ENCODE measurements at places on chromosomes 13 and 19.

GRCh38 chr13:48038761-48039160, 1.2 kb downstream of the NUDT15 start:
- no peak for DNase-seq

- DNase-seq = no peak
Measured at GRCh38 chr19:14830702-14831101, 4.3 kb downstream of the OR7A5 start.

GRCh38 chr13:108083056-108083455, 132.3 kb downstream of the LIG4 start:
- DNase-seq = no peak

GRCh38 chr19:5345895-5346386, 5.3 kb upstream of the PTPRS start:
- no peak for DNase-seq

- DNase-seq = no peak
Measured at GRCh38 chr19:6772028-6772865, at the start of gene VAV1. TSS of gene VAV1 (plus strand) at chr19:6772708. CDS start at chr19:6772808, 100 bp downstream.

DNA sequence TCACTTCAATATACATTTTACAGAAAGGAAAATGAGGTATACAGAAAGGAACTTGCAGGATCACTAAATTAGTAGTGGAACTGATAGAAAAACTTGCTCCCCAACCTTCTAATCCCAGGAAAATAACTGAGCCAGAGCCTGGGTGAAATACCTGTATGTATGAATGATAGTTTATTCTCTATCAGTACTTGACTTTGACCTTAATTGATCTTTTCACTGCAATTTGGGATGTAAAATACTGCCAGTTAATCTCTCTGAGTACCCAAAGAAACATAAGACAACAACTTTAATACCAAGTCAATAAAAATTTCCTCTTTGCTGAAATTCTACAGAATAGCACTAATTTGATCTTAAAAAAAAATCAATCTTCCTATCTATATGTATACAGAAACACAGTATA, 33.3 kb downstream of the KATNAL1 start:
- no peak for DNase-seq

DNA sequence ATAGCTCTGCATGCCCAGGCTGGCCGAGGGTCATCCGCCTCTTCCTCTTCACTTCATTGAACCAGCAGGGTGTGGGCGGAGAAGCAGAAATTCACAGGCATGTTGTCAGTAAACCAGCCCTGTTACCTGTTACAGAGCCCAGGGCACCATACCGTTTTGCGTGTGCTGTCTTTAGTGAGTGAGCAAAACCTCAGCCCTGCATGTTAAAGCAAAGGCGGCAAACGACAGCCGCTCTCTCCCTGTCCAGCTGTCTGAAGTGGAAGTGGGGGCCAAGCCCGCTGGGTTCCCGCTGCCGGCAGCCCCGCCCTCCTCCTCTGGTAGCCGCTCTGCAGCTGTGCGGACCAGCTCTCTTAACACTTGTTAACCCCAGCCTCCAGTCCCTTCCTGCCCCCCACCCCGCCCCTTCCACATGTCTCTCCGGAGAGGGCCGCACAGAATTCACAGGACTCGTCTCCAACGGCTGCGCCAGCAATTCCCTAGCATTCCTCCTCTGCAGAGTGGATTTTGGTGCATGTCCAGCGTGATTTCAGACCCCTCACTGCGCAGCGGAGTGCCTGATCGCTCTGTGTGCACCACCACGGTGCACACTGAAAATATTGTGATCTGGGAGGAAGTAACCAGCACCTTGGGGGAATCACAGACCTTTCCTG, 12.7 kb downstream of the KLHL26 start:
- no peak for DNase-seq

DNA sequence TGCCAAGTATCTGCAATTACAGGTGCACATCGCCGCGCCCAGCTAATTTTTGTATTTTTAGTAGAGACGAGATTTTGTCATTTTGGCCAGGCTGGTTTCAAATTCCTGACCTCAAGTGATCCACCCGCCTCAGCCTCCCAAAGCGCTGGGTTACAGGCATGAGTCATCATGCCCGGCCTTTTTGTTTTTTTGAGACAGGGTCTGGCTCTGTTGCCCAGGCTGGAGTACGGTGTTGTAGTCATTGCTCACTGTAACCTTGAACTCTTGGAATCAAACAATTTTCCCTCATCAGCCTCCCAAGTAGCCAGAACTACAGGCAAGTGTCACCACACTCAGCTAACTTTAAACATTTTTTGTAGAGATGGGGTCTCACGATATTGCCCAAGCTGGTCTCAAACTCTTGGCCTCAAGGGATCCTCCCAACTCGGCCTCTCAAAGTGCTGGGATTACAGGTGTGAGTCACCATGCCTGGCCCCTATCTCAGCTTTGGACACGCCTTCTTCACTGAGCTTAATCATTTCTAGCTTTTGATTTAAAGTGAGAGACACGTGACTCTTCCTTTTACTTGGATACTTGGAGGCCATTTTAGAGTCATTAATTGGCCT, 4.0 kb upstream of the IRGC start:
- DNase-seq = no peak

DNA sequence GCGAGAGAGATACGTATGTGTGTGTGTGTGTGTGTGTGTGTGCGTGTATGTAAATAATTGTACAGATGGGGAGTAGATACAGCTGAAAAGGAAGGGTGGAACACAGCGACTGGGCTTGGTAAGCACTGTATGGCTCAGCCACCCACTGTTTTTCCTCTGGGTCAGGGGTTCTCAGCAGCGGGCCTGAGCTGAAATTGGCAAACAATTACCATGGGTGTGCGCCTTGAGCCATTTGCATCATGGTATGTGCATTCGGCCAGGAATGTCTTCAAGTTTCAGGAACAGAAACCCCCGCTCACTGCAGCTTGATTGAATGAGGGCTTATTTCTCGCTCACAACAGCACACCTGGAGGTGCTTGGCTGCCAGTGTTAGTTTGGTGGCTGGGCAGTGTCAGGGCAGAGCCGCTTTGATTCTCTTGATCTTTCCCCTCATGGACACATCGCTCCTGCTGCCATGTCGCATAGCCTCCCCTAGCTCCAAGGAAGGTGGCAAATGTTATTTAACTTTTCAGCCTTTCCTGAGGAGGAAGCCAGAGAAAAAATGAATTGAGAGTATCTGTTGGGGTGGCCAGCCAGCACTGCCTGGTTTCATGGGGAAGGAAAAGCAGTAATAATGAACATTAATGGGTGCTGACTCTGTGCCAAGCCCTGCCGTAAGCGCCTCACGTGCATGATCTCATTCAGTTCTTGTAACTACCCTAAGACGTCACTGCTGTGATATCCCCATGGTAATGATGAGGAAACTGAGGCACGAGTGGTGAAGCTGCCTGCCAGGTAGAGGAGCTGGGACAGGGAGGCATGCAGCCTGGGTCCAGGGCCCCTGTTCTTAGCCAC, 126.9 kb downstream of the SIPA1L3 start:
- DNase-seq = no peak
